ENCODE measurements at places on chromosomes 3 and 15.

DNA sequence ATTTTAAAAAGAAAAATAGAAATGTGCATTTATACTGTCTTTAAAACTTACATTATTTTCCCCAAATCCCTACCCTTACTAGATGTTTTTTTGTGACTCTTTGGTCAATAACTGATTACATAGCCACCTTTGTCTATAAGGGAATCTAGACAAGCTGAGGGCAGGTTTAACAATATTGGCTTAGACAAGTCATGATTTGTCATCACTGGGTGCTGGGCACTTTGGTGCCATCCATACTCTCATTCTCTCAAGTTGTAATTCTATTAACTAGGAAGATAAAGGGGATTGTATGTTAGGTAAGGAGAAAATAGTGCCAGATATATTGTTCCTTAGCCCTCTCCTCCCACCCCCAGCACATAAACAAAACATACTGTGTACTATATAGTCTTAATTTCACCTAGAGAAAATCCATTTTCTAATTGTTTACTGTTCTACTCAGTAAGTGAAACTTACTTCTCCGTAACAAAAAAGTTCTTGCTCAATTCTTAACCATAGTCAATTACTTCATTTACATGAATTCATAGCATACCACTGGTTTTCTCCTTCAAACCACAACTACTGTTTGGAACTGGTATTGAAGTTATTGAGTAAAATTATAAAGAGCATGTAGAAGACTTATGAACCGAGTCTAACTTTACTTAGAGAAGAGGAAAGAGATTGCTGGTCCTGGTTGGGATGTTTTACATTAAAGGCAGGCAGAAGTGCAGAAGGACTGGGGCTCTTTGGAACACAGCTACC lies 877.1 kb downstream of the PDCD6IP start:
- DNase-seq = no peak

DNA sequence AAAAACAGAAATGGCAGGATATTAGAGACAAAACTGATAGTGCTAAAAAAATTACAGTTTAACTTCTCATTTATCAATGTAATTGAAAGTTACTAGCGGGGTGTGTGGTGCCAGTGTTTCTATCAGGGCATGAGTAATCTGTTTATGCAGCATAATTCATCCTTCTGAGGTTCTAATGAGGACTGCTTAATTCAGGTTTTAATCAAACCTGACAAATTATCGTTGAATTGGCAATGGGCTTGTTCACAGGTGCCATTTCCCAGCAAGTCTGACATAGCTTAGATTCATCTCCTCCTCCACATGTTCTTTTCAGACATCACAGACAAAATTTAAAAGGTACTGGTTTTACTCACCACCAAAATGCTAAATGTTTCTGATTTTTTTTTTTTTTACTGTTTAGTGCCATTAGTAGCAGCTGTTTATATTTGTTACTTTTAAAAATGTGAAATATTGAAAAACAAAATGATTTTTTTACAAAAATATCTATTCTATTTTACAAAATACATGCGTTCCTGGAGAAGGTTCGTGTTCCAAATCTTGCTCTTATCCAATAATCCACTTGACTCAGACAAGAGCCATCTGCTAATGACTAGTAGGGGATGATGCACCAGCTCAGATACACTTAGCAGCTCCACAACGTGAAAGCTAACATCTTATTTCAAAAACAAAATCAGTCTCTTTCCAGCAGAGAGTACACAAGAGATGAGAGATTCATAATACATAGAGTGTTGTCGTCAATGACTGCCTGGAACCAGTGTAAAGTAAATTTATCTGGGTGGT lies 447.7 kb upstream of the DPPA4 start:
- no peak for DNase-seq

GRCh38 chr3:106573605-106574004 lies 704.8 kb upstream of the CBLB start:
- DNase-seq = no peak

GRCh38 chr15:80445300-80446041 lies 41.3 kb downstream of the ARNT2 start:
- no peak for DNase-seq

DNA sequence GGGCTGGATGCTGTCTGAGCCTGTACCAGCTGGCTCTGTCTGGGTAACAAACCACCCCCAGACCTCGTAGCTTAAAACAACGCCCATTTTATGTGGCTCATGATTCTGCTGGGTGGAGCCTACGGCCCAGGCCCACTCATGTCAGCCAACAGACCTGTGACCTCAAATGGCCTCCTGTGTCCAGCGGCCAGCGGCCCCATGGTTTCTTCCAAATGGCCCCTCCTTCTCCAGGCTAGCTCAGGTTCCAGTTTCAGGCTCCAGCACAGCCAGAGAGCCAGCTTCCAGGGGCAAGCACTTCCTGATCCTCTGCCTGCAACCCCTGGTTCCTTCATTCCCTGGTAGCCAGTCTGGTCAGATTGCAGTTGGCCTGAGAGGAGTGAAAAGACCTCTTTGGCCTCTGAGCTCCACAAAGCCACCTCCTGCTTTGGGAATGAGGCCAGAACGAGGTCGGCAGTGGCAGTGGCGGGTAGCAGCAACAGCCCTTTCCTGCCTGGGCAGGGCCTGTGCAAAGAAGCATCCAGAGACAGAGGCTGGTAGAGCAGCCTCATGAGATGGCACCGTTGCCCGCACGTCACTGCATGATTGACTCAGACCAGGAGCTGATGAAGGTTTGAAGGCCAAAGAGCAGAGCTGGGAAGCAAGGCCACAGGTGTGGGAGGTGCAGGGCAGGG lies 21.0 kb upstream of the PLXNA1 start:
- DNase-seq = no peak

- no peak for DNase-seq
Measured at GRCh38 chr3:190169877-190170276, 49.2 kb upstream of the P3H2 start.
